ENCODE measurements at places on chromosomes 11 and 22.

GRCh38 chr11:61157743-61158142, 3.5 kb downstream of the VPS37C start:
- no peak for DNase-seq

- DNase-seq: no peak
These were observed 72.9 kb upstream of the CD44 start for GRCh38 chr11:35066030-35066429.

- no peak for DNase-seq
These were observed 43.5 kb upstream of the TCF20 start for GRCh38 chr22:42313804-42314581.

DNA sequence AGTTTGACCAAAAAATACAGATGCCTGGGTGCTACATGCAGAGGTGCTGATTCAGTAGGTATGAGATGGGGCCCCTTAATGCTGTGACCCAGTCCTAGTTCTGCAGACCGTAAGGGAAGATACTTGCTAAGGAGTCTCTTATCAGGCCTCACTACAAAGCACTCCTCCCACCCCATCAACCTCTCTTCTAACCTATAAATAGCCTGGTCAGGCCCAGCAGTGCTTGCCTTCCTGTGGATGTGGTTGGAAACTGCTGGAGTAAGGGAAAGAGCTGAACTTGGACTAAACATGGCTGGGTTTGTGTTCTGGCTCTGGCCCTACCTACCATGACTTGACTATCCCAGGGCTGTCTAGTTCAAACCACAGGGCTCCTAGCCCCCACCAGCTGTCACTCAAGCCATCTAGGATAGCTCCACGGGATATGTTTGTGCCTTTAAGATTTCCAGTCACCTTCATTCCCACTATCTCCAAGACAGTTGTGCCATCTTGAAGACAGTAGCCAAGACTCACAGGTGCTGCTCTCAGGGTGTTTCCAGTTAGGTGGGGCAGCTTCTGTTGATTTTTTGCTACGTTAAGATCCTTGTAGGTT, 9.5 kb upstream of the DKK3 start:
- no peak for DNase-seq

- DNase-seq: no peak
These were observed 15.7 kb upstream of the PAX6 start for GRCh38 chr11:31826536-31827438.

DNA sequence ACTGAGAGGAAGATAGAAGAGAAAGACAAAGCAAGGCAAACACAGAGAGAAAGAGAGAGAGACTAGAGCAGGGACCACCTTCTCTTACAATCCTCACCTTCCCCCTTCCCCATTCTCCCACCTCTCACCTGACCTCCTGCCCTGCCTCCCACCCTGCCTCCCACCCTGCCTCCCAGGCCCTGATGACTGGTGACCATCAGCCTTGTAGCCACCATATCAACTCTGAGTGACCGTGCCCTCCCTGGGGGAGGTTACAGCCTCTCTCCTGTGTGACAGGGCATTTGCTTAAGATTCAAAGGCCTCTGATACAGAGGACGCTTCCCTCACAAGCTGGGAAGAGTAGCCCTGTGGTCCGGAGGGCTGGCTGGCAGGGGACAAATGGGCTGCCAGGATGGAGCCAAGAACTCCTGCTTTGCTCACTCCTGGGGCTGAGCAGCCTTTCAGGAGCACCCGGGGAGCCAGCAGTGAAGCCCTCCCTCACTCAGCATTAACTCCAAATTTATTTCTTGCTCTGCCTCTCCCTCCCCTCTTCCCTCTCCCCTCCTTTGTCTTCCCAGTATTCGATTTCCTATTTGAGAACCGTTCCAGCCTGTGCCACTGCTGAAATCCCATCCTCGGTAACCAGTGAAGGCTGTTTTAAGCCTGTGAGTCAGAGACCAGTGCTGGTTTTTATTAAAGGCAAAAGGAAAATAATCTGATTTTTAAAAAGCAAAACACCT, 125.2 kb upstream of the SYT13 start:
- no peak for DNase-seq

GRCh38 chr11:33944693-33945424, 53.0 kb upstream of the LMO2 start:
- DNase-seq: no peak

DNA sequence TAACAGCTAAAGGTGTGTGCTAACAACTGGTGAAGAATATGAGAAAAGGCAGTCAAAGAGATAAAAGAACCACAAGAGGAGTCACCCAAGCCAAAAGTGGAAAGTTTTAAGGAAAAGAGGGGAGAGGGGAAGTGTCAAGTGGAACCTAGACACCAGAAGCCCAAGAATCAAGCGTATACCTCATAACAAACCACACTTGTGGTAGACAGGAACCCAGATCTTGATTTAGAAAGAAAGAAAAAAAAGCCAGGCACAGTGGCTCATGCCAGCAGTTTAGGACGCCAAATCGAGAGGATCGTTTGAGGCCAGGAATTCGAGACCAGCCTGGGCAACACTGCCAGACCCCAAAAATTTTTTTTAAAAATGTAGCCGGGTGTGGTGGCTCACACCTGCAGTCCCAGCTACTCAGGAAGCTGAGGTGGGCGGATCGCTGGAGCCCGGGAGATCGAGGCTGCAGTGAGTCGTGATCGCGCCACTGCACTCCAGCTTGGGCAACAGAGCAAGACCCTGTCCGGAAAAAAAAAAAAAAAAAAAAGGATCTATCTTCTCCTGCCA, 877 bp downstream of the SLC25A17 start:
- no peak for DNase-seq

- no peak for DNase-seq
These were observed 18.7 kb downstream of the TMPRSS13 start for GRCh38 chr11:117910525-117910924.

- no peak for DNase-seq
These were observed 174.2 kb downstream of the BUD13 start for GRCh38 chr11:116598556-116598955.

GRCh38 chr11:111629499-111629898, 27.2 kb downstream of the SIK2 start:
- no peak for DNase-seq

- DNase-seq: peak; percentile 52
These were observed 107.8 kb downstream of the OSBP2 start for GRCh38 chr22:30802202-30803166.

- DNase-seq: no peak
These were observed 118.5 kb upstream of the ARHGAP20 start for GRCh38 chr11:110830747-110831146.

DNA sequence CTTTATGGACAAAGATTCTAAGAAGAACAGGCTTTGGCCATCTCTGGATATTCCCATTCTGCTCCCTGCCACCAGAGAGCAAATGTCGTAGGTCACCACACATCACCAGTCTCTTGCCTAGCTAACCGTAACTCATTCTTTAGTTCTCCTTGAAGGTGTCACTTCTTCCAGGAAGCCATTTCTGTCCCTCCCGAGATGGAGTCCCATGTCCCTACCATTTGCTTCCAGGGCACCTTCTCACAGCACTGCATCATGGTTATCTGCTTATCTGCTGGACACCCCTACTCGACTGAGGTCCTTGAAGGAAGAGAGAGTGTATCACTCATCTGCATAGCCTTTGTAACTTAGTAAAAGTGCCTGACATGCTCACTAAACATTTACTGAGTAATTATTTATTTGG, 47.6 kb downstream of the FAM83F start:
- no peak for DNase-seq

DNA sequence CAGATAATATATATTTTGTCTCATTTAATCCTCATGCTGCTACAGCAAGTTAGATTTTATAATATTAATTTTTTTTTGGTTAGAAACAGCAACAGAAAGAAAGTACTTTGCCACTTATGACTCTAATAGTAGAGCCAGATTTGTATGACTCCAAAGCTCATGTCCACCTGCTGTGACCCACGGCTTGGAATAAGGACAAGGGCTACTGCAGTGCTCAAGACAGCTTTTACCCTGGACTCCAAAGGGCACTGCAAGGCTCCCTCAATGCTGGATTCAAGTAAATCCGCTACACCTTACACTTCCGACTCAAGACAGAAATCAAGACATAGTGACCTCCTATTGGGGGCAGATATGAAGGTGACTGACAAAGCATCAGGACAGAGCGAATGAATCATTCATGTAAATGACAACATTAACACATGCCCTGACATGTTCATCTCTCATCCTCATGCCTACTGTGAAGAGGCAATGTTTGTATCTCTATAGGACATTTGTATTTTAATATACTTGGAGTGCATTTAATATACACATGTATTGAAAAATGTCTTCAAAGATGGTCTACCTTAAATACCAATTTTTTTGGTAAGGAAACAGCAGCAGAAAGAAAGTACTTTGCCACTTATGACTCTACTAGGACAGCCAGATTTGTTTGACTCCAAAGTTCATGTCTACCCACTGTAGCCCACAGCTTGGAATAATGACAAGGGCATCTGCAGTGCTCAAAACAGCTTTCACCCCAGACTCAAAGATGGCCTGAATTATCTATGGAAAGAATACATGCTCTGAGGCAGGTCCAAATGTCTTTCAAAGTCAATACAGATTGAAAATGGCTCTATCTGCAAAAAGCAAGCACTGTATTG, 375.6 kb upstream of the CCDC90B start:
- DNase-seq: no peak

DNA sequence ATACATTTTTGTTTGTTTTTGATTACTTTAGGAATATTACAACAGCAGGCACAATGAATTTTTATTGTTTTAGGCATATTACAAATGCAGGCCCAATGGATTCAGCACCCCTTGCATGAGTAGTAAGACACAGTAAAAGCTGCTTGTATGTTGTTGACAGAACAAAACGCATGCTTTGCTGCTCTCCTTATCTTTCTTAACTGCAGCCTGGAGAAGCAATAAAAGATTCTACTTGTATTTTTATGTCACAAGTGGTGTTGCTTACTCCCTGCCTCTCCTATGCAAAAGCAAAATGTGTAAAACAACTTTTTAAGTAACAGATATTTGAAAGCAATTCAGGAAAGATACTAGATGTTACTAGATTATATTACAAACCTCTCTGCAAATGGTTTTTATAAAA, 73.9 kb downstream of the TRPC6 start:
- DNase-seq: no peak

DNA sequence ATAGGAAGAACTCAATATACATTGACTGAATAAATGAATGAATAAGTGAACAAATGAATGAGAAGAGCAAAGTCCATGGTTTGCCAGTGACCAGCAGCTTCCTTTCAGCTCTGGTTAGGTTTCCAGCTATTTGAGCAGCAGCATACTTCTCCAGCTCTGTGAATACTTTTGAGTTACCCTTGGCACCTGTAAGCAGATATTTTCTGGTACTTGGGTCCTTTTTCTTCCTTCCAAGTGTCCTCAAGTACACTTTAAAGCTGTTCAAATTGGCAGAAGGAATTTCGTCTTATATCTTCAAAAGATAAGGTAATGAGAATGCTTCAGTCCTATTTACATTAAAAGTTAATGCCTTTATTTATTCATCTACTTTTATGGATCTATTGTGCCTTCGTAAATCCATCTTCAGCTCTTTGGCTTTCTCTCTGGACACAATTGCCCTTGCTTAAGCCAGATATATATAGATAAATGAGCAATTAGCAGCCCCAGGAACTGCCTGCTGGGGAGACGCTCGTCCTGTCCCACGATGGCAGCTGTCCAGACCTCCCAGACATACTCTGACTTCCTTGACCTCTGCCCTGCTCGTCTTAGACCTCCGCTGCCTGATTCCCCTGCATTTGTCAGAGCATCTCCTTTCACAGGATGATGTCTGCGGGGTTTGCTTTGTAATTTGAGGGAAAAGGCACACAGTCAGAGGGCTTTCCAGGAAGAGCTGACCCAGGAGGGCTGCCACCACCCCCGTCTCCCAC, 926.3 kb downstream of the OPCML start:
- DNase-seq: no peak

- DNase-seq: no peak
These were observed 88.4 kb downstream of the GRIK4 start for GRCh38 chr11:120599816-120600420.

DNA sequence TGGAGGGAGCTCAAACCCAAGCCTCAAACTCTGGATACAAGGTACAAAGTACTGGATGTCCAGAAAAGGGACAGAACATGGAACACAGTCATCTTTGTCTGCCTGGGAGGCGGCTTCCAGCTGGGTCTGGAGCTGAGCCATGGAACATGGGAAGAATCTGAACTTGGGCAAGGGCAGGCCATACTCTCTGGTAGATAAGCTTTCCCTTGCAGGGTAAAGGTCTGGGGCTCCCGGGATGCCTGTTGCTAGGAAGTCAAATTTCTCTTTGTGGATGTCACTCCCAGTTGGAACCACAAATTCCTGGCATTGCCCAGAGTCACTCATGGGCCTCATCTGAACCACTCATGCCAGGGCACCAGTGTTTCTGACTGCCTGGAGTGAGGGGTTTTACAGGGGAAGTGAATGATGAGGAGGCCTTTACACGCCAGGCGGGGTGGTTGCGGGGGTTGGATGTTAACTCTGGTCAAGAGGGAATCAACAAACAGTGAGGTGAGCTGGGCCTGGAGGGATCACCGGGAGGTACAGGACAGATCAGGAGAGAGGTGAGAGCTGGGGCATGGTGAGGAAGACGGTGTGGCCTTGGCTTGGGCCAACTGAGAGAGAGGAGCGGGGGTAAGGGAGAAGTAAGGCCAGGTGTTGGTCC, 5.7 kb downstream of the FTH1 start:
- no peak for DNase-seq

DNA sequence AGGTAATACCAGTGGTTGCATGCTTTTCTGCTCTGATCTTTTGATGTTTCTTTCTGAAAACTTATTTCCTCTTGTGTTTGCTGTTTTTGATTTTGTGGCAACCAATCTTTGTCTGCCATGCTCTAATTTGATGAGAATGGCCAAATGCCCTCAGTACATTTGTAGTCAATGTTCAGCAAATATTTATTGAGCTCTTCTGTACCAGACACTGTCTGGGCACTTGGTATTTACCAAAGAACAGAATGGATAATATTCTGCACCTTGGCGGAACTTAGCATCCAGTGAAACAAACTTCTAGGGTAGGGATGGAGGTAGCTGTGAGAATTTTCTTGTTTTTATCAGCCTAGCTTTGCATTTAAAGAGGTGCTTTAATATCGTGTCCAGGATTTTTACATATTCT, 19.6 kb downstream of the PPP6R3 start:
- DNase-seq: no peak

- DNase-seq: no peak
These were observed 40.1 kb downstream of the REXO2 start for GRCh38 chr11:114479331-114479730.

DNA sequence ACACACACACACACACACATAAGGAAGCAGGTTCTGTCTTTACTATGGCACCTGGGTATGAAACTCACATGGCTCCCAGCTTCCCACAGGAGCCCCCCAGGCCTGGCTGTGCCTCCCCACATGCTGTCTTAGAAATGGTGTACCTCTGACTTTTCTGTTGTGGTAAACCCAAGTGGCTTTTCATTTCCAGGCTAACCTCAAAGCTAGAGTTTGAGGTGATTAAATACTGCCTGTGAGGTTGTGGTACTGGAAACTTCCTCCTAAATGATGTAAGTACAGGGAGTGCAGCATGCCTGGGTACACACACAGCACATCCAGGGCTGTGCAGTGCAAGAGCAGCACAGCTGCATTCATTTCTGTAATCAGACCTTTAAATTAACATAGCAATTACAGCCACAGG, 34.4 kb downstream of the ME3 start:
- no peak for DNase-seq

- DNase-seq: no peak
These were observed 63.2 kb upstream of the HSPA8 start for GRCh38 chr11:123125169-123125568.
